AG04450 (cell line): ENCODE measurements at places on chromosomes 1 and 21. TPM values are rescaled to one million over a fixed set of nuclear protein-coding genes. Genes with fewer than 3 reads are reported as not detected.

DNA sequence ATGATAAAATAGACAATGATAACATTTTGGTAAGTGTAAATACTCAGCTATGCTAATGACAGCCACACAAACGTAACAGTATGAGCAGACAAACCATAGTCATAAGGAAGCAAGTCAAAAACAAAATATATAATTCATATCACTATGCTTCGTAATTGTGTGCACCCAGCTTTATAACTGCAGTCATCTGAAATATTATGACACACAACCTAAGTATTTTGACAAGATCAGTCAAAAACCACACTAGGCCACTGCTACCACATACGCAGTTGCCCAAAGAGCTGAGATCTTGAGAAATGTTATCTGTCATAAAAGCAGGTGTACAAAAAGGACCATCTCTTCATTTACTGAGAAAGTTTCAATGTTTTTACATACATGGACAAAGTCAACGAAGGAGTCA lies 26.0 kb downstream of the RNASEL start:
- no peak for DNase-seq

GRCh38 chr1:76294482-76295194 lies 220.1 kb downstream of the ST6GALNAC3 start:
- no peak for DNase-seq

- DNase-seq: no peak
Observed at GRCh38 chr1:207202480-207202879, 98.4 kb downstream of the C4BPA start.

DNA sequence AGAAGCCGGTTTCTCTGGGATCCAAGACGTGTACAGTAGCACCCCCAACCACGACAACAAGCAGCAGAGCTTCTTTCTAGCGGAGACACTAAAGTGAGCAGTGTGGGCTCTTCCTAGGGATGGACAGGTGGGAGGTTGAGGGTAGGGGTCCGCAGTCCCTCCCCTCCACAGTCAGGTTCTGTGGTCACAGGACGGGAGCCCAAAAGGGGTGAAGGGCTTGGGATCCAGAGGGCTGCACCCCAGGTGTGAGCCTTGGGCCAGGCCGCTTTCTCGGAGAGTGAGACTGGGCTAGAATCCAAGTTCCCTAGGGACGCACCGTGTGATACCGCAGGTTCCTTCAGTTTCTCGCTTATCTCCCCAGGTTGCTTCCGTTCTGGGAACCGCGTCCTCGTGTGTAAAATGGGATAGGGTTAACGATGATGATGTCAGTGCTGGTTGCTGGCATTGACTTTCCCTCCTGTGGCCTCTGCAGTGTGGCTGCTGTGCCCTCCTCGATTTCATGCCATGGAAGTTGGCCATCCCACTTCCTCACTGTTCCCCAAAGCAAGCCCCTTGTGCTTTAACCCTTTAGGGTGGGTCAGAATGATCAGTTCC lies 17.3 kb upstream of the SELENON start:
- no peak for DNase-seq

GRCh38 chr1:94329986-94330385 lies 88.2 kb upstream of the ABCD3 start:
- DNase-seq: no peak

- no peak for DNase-seq
Observed at GRCh38 chr1:233261206-233261605, 34.3 kb downstream of the PCNX2 start.

- DNase-seq: peak; percentile 84
Observed at GRCh38 chr1:10380594-10381275, 18.1 kb upstream of the PGD start.

DNA sequence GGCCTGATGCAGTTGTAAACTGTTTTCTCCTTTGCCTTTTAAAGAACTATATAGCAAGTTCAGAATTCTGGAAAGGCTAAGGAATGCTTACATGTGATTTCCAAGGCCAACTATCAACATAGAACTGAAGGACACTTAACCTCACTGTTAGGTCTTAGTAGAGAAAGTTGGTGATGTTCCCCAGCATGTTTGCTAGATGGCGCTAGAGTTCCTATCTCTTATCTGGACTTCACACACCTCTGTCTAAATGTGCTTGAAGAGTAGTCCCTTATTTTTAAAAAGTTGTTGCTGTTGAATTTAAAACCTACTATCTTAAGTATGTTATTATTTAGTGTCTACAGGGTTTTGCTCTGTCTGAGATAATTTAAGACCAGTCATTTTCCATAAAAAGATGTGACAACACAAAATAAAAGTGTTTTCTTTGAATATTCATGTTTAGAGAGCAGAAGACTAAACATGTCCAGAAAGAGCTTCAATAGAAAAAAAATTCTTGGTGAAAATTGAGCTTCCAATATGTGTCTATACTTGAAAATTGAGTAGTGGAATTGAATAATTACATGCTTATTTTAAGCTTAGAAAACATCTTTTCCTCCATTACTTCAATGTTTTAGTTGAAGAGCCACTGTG lies 237.3 kb downstream of the S1PR1 start:
- DNase-seq: no peak

DNA sequence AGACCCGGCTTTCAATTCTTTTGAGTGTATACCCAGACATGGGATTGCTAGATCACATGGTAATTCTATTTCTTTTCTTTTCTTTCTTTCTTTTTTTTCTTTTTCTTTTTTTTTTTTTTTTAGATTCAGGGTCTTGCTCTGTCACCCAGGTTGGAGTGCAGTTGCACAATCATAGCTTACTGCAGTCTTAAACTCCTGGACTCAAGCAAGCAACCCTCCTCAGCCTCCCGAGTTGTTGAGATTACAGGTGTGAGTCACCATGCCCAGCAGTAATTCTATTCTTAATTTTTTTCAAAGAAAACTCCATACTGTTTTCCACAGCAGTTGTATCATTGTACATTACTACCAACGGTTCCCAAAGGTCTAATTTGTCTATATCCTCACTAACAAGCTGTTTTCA lies 13.5 kb upstream of the RNF186 start:
- no peak for DNase-seq

KIF14 gene
- 1.5 and 2.9 TPM in 2 replicates for polyA plus RNA-seq

OR2T29 gene
- not detected in 2 replicates for polyA plus RNA-seq

DYNLT4 gene
- polyA plus RNA-seq: not detected in 2 replicates
